ENCODE measurements at places on chromosomes 2 and 18.

GRCh38 chr2:129484999-129485897 is 494.2 kb upstream of the RAB6C start:
- no peak for DNase-seq

DNA sequence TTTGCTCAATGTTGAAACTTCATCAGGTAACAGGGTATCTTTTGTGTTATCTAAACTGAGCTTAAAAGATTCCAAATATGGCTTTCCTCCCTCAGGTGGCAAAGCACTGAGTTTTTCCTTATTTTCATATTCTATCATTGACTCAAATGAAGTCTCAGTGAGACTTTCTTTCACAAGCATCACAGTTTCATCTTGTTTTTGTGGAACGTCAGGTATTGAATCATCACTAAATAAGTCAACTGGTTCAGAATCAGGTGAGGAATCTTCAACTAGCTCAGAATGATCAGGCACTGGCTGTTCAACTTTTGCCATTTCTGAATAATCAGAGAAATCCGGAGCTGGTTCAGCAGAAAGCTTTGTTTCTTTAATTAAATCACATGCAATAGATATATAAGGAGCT is 24.6 kb downstream of the RTN4 start:
- no peak for DNase-seq

- DNase-seq: no peak
These were observed 663 bp downstream of the RHBDD1 start for GRCh38 chr2:226836548-226836885.

GRCh38 chr2:197879812-197880408 is 75.5 kb downstream of the PLCL1 start:
- no peak for DNase-seq

GRCh38 chr2:226953826-226954225 is 118.0 kb downstream of the RHBDD1 start:
- DNase-seq: no peak

DNA sequence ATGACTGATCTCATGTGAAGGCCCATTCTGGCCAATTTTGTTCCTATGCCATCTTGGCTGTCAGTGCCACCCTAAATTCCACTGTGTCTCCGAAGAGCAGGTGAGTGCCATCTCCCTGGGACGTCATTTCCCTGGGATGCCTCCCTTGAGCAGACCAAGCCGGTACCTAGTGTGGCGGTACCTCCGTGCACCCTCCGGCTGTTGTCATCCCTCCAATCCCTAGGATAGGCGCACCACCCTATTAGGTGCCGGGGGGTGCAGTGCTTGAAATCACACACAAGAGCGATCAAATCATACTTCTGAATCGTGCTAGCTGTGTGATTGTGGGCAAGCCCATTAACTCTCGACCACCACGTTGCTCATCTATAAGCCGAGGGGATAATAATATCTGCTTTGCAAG is 81.8 kb upstream of the GLI2 start:
- DNase-seq: no peak

GRCh38 chr18:11308499-11308898 is 159.1 kb upstream of the PIEZO2 start:
- no peak for DNase-seq

DNA sequence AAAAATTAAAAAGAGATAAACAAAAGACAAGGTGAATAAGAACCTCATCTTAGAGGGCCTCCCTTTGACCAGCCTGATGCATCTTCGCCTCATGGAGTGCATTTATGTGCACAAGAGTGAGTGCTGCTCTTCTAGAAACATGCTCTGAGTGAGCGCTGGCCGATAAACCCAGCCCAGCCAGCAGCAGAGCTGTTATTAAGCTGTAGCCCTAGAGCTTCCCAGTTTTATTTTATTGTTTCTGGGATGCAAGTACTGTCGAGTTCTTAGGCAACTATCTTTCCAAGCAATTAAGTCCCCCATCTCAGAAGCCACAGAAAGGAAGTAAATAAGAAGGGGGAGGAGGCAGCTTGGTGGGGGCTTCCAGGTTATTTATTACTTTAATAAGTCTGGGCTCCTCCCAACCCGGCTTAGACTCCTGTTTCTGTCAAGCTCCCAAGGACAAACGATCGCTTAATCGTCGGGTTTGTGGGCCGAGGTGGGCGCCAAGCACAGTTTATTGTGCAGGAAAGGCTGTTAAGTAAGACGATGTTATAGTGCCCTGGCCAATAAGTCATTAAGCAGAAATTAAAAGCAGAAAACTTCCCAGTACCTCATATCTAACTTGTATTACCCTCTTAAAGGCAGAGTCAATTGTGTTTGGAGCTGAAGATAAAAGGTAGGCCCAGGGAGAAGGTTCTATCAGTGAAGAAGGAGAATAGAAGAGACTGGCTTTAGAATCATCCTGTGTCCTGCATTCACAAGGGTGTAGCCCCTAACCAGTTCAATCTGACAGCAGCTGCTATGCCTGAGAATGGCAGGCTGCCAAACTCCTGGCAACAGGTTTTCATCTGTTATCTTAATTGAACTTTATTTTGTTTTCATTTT is 176.3 kb downstream of the PIK3C3 start:
- no peak for DNase-seq

DNA sequence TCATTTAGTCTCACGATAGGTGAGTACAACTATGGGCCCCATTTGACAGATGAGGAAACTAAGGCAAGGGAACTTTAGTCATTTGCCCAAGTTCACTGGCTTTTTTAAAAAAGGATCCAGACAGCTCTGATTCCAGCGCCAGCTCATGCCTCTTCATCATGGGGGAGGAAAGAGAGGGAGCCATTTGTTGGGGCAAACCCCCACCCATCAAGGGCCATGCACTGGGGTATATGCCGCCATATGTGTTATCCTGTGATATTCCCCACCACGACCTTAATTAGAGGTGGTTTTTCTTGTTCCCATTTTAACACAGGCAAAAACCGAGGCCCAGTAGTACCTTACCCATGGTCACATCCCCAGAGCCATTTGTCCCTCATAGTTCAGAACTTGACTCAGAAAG is 649 bp upstream of the GPBAR1 start:
- DNase-seq: no peak

DNA sequence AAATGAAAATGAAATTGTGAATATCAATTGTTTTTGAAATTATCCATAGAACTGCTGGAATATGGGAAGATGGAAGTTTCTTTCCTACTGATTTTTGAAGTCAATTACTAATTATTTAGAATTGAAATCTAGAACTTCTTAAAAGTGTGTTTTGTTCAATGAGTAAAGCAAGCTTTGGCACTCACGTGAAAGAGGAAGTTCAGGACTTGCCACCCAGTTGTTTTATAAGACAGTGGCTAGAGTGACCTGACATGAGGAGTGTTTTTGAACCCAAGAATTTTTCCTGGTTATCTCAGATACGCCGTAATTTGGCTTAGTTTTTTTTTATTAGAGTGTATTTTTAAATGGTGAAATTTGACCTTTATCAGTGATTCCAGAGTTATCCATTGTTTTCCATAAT is 3.5 kb downstream of the MXD1 start:
- DNase-seq: no peak

DNA sequence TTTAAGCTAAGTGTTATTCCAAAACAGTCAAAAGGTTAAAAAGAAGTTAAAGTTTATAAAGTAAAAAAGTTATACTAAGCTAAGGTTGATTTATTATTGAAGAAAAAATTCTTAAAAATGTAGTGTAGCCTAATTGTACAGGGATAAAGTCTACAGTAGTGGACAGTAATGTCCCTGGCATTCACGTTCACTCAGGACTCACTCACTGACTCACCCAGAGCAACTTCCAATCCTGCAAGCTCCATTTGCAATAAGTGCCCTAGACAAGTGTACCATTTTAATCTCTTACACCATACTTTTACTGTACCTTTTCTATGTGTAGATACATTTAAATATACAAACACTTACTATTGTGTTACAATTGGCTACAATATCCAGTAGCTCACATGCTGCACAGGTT is 86.1 kb downstream of the CACNB4 start:
- DNase-seq: no peak

GRCh38 chr2:56714400-56714799 is 530.6 kb downstream of the CCDC85A start:
- DNase-seq: no peak
